ENCODE measurements at places on chromosomes 5 and 9.
A peak's percentile ranks its signal among the peaks of the same experiment; 100 is the strongest.

DNA sequence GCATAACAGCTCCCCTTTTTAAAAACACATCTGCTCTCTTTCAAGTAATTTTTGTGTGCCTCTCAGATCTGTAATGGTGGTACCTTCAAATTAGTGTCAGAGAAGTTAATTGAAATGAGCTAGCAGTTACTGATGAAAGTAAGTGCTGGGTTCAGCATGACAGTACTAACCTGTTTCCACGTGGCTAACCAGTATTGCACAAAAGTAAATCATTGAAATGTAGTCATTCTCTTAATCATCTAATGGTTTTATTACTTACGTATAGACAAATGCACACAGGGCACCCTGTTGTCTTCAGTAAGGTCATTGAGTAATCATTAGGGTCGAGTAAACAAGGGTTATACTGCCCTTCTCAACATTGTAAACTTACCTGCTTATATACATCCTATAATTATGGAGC, 157.8 kb upstream of the PRR16 start:
- no peak for DNase-seq

DNA sequence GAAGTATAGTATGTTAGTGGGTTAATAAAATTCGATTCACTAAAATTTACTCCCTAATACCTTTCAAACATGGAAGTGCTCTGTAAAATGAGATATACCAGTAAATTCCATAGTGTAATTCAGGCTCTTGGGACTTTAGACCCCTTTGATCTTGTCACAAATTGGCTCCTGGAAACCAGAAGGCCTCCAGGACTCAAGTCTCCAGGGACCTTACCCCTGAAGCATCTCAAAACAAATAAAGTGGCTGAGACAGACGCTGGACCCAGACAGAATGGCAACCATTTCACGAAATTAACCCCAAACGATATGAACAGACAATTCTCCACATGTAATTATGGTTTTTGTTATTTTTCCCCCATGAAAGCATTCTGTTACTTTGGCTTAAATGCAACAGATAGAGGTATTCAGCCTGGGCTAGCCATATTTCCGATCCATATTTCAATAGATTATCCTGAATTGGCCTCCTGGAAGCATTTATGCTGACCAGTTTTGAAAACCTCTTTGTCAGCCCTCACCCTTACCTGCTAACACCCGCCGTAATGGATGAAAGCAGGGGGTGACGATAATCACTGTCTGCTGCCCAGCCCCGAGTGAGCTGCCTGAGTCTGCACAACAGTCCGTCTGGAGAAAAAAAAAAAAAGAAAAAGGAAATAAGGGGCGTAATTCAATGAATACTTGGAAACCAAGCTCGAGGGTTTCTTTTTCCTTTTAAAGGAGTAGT, 34.1 kb upstream of the EFNA5 start:
- DNase-seq: no peak

DNA sequence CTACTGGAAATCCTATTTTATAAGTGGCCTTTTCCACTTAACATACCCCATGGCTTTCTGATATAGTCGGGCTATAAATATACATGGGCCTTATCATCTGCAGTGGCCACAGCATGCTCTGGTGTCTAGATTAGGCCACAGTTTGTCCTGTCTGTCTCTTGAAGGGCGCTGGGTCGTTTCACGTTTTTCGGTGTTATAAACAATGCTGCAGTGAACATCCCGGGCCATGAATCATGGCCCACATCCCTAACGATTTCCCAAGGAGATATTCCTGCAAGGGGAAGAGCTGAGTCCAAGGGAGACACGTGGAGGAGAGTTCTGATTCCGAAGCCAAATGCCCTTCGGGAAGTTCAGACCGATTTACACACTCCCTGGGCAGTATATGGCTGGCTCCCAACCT, 8.4 kb downstream of the PLPP7 start:
- no peak for DNase-seq

- DNase-seq: peak; percentile 33
Observed at GRCh38 chr9:124392871-124393460, 22.3 kb downstream of the PSMB7 start.

DNA sequence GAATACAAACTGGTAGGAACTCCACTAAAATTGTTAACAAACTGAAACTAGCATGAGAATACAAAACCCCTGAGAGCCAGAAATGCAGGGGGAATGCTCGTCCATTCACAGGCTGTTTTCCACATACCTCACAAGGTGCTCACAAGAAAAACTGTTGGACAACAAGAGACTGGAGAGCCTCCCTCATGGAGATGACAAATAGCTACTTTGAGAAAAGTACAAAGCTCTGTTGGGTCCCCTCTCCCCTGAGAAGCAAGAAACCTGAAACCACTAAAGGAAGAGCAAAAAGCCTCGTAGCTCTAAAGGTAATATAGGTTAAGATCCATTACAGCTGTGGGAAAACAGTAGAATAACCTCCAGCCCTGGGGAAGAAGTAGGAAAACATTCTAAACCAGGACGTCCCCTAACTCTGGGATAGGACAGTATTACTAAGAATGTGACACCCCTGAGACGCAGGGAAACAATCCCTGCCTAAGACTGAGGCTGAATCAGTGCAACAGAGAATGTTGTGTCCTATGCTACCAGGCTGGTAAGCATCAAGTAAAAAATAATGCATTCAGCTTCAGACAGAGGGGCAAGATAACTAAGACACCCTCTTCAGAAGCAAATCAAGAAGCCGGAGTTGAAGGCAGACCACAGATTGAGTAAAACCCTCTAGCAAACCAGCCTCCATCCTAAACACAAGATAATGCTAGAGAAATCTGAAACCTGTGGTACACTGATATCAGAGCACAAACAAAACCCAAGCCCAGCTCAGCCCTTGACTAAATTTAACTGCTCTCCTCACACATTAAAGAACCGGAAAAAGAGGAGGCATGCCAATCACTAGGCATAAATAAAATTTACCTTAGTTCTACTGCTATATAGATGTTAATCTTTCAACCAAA, 160.2 kb downstream of the SSBP2 start:
- no peak for DNase-seq

DNA sequence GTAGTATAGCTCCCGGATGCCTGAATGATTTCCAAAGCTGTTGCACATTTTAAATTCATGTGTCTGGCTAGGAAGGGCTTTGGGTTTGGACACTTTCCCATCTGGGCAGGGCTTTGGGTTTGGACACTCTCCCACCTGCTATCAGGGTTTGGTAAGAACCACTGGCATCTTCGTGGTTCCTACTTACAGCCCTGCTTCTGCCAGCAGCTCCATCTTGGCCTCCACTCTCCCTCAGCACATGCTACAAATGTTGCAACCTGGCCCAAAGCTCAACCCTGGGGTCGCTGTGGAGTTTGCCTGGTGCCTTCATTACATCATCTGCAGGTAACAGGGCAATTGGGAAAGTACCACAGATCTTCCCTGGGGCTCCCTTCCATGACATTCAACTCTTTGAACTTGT, 3.5 kb downstream of the TMCO6 start:
- DNase-seq: no peak

- DNase-seq: no peak
Observed at GRCh38 chr5:554284-554988, 30.2 kb upstream of the SLC9A3 start.

GRCh38 chr9:18865542-18865941, 167.5 kb downstream of the SAXO1 start:
- DNase-seq: no peak

GRCh38 chr9:83266331-83266665, 203.4 kb upstream of the RASEF start:
- DNase-seq: no peak

GRCh38 chr5:26343801-26344325, 694.5 kb downstream of the CDH9 start:
- no peak for DNase-seq

GRCh38 chr5:124580925-124581737, 165.3 kb downstream of the ZNF608 start:
- DNase-seq: no peak

DNA sequence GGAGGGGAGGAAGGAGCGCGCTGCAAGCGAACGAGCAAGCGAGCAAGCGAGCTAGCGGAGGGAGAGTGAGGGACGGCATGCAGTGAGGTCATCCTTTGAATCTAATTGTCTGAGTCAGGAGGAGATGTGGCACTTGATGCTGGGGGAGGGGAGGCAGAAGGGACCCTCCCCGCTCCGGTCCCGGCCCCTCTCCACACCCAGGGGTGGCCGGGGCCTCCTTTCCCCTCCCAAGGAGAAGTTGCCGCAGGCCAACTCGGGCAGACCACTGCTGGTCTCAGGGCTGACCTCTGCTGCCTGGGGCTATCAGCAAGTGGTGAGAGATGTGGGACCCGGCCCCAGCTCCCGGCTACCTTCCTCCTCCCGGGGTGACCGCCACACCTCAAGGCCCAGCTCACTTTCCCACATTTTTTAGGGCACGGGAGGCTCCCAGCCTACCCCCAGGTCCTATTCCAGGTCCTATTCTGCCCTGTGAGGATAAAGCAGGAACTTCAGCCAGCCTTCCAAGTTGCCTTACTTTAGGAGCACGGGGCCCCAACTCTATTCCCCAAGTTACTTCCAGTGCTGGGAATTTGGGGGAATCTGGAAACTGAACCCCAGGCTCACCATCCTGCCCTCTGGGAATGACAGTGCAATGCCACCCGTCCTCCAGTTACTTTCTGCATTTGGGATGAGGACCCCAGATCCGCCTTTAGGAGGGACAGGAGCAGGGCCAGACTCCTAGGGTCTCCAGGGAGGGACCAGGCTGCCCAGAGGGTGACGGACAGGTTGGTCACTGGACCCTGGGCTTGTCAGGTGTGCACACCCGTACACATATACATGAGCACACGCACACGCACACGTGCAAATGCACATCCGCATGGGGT, 11.1 kb downstream of the CNTFR start:
- no peak for DNase-seq

DNA sequence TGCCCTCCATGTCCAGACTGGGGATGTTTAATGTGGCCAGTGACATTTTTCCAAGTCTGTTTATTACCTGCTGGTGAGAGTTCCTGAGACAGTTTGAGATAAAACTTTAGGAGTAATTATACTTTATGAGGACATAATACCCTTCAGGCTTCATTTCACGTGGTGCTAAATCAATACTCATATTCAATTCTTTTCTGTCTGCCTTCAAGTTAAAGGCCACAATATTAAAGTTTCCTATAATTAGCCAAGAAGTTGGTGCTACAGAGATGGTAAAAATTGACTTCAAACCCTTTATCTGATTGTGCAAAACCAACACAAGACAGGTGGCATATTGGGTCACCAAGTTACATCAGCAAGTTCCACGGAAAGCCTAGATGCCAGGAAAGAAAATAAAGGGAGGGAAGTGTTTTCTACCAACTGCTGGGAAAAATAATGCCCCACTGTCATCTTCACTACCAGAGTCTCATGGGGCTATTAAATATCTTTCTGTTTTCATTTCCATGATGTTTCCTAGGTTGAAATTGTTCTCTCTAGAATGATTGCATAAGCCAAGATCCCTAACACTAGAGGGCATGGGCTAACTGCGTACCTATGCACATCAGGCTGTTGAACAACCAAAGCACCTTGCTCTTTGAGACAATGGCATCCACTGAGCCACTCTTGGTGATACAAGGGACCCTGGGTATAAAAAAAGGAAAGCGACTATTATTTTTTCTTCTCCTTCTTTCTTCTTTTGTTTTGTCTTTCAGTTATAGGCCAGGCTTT, 68.7 kb downstream of the INSYN2B start:
- no peak for DNase-seq

GRCh38 chr5:57833489-57833888, 350.9 kb upstream of the ACTBL2 start:
- DNase-seq: no peak

GRCh38 chr9:504921-505740, 290.5 kb downstream of the DOCK8 start:
- DNase-seq: peak; percentile 5

DNA sequence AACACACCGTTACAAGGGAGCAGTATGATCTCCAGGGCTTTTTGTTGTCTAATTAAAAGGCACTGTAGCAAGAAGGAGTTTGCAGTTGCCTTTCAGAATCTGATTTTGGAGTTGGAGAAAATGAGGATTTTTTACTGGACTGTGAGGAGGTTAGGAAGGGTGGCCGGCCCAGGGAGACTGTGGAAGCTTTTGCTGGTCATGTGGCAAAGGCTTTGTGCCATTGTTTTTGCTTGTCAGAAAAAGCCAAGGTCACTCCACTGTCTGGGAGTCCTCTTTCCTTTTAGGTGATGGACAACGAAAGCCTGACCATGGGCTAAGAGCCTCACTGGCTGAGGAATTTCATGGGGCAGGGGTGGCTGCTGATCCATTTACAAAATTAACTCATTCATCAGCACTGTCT, 10.3 kb upstream of the WHRN start:
- DNase-seq: no peak

DNA sequence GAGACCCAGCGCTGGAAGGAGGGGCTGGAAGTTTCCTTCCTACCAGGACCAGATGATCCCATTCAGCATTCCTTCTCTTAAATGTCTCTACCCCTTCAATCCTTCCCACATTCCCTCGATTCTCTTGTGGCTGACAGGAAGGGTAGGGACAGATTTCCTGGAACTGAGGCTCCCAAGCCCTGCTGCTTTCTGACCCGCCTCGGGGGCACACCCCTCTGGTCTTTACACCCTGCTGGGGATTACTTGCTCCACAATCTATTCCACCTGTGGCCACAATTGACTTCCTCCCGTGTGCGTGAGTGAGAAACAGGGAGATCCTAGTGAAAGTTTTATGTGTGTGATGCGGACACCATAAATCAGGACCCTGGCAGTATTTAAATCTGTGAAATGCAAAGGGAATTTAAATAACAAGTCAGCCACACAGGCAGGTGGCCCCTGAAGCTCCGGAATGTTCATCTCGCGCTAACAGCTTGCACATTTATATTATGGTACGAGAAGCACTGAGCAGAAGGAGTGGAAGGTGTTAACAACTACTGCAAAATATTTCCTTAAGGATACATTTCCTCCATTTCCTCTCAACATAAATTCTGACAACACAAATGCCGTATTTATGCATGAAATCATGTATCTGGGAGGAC, 237.5 kb downstream of the SLIT3 start:
- no peak for DNase-seq

GRCh38 chr5:58025809-58026208, 434.1 kb downstream of the PLK2 start:
- DNase-seq: no peak
